ENCODE measurements at places on chromosomes 4 and X.

DNA sequence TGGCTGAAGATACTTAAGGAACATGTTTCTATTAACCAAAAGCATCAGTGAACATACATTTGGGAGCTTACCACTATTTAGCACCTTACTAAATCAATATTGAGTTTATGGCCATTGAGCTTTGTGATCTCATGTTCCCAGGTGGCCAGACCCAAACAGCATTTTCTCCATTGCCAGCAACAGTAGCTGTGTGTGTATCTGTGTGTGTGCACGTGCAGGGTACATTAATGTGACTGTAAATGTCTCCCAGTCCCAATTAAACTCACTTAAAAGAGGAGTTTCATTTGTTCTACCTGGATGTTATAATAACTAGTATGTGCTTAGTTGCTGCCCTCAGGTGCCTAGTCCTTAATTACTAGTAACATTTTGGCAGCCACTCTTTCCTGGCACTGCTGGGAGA lies 282.4 kb downstream of the NR3C2 start:
- DNase-seq: no peak

DNA sequence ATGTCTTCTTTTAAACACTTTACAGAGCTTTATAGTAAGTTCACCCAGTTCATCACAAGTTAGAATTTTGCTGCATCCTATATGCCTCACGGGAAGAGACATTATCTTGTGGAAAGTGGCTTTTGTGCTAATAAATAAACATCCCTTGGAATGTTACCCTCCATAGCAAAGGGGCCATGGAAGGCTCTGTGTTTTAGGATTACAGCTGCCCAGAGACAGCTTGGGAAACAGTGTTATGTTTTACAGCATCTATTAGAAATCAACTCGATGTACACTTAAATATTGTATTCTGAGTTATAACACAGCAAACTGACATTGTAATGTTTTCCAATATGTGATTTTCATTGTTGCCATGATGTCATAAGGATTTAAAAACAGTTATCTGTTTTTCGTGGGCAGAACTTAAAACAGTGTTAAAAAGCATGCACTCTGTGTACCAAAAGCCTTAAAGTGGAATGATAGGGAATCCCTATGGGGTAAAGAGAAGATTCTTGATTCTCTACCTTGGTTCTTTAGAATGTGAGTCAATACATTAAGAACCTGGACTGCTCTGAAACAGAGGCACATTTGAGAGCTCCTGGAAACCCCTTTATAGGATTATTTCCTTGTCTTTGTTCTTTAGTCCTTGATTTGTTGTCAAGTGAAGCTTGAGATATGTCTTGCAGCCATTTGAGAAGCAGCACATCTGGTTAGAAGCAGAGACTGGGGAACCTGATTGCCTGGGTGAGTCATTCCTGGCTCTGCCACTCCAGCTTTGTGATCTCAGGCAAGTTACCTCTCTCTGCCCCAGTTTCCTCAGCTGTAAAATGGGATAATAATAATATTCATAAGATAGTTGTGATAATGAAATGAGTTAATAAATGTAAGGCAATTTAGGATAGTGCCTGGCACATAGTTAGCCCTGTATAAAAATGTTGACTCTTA lies 41.6 kb downstream of the ARHGAP10 start:
- no peak for DNase-seq

GRCh38 chr4:12701384-12701783 lies 782.8 kb downstream of the RAB28 start:
- no peak for DNase-seq

GRCh38 chrX:1164322-1165288 lies 47.8 kb downstream of the CRLF2 start:
- DNase-seq: no peak

DNA sequence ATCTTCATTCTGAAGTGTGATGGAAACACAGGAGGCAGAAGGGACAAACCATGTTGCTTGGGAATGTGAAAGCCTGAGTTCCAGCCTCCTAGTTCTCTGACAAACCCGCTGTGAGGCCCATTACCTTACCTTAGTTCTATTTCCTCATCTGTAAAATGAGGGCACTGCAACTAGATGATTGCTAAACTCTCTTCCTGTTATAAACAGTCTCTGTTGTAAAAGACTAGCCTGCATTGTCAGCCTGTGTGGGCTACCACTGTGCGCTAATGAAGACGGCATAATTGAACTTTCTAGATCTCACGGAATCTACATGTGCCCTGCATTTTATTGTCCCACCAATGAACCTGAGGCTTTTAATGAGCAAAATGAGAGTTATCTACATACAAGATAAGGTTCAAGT lies 147.2 kb downstream of the AFF2 start:
- no peak for DNase-seq

DNA sequence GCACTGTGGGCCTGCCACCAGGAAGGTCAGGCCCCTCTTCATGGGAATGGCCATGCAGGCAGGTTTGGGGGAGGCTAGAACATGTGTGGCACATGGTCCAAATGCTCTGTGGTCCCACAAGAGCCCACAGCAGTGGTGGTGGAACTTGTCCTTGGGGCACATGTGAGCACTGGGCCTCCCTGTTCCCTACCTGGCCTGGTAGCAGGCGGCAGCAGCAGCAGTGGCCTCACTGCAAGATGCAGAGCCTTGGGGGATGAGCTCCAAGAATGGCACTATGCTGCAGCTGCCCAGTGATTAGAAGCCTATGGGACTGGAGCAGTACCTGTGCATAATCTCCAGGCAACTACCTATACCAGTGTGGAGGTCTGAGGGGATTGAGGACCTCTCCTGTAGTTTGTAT lies 197.0 kb upstream of the DCAF8L1 start:
- no peak for DNase-seq

DNA sequence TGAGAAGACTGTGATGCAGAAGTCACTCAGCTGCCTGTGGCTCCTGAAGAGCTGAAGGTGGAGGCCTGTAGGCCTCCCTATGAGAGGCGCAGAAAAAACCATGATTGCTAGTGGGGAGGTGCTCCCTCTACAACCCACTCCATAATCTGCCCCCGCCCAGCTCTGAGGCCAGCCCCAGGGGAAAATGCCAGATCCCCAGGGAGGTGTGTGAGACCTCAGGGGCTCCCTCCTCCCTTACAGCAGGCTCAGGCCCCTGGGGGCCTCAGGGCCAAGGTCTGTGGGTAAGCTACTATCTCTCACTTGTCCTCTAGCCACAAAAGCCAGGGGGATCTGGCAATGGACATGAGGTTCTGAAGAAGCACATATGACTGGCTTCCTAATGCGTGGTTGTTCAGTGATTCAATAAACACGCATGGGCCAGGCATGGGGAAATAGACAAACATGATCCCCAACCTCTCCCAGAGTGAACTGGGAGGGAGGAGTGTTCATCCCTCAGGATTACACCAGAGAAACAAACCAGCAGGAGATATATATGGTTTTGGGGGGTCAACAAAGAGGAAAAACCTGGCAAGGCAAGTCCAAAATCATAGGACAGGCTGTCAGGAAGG lies 51.0 kb upstream of the MTM1 start:
- DNase-seq: no peak

DNA sequence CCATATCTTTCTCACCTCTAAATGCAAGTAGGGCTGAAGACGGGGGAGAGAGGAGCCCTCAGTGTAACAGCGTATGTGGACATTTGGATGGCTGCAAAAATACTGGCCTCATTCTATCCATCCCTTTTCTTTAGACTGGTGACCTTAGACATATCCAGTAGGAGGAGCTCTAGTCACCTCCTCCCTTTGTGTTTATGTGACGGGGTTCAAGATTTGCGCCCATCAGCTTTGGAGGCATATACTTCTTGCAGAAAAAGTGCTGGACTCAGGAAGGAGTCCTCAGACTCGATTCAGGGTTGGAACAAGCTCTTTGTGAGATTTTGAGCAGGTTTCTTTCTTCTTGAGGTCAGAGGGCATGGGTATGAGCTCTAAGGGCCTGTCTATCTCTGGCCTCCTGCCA lies 86.2 kb downstream of the MAMLD1 start:
- DNase-seq: no peak

- no peak for DNase-seq
These were observed 31.8 kb downstream of the PRRG1 start for GRCh38 chrX:37380924-37381323.

GRCh38 chr4:46441136-46441859 lies 51.4 kb upstream of the GABRA2 start:
- no peak for DNase-seq

GRCh38 chr4:15341733-15342300 lies 86.0 kb upstream of the C1QTNF7 start:
- DNase-seq: no peak

DNA sequence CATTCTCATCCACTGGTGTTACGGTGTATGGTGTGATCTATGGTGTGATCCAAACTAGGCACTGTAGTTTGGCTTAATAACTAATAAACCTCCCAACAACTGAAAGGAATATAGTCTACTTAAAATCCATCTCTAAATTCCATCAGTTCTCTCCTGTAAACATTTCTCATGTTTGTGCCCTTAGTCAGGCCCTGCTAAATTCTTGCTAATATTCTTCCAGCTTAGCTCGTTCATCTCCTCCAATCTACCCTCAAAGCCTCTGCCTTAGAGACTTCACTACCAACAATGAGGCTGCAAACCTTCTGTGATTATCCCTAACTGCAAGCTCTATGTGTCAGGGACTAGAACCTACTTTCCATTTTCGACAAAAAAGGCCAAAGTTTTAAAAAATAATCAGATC lies 28.1 kb downstream of the ZAR1 start:
- no peak for DNase-seq

DNA sequence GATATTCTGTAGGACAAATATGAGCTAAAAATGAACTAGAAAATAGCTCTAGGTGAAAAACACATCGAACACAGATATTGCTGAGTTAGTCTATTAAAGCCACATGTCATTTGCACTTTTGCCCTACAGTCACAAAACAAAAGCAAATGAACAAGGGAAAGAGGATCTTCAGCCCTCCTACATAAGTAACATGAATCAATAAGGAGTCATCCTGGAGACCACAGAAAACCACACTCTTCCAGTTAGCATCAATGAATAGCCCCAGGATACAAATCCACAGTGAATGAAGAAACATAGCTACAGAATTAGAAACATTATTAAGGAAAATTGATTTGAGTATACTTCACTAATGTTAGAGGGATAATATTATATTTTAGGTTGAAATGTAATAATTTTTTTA lies 311.4 kb downstream of the MAPK10 start:
- no peak for DNase-seq

DNA sequence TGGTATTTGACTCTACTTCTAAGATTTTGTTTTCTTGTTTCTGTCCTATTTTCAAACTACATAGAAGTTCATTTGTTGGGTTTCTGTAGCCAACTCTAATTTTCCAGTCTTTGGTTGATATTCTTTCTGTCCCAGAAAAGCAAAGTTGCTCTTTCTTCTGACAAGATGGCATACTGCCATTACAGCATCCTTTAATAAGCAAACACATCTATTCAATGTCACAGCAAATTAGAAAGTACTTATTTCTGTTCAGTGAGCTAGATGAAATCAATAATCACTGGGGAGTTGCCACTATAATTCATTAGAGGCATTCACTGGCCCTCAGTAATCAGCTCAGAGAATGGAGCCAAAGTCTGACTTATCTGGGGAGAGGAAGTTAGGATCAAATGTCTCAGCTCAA lies 1258.0 kb upstream of the IGFBP7 start:
- DNase-seq: no peak

- no peak for DNase-seq
These were observed 29.0 kb upstream of the TLR2 start for GRCh38 chr4:153655002-153655541.
